NCI-H2107 (cell line): ENCODE measurements at places on chromosomes 16 and 17.

- no peak for DNase-seq
Observed at GRCh38 chr16:55839115-55839514, 6.2 kb upstream of the CES1 start.

GRCh38 chr16:81014672-81015071 lies 7.7 kb downstream of the CENPN start:
- no peak for DNase-seq

GRCh38 chr16:49659356-49659755 lies 196.6 kb downstream of the ZNF423 start:
- DNase-seq: no peak

GRCh38 chr17:37194208-37194607 lies 181.6 kb upstream of the C17orf78 start:
- no peak for DNase-seq

DNA sequence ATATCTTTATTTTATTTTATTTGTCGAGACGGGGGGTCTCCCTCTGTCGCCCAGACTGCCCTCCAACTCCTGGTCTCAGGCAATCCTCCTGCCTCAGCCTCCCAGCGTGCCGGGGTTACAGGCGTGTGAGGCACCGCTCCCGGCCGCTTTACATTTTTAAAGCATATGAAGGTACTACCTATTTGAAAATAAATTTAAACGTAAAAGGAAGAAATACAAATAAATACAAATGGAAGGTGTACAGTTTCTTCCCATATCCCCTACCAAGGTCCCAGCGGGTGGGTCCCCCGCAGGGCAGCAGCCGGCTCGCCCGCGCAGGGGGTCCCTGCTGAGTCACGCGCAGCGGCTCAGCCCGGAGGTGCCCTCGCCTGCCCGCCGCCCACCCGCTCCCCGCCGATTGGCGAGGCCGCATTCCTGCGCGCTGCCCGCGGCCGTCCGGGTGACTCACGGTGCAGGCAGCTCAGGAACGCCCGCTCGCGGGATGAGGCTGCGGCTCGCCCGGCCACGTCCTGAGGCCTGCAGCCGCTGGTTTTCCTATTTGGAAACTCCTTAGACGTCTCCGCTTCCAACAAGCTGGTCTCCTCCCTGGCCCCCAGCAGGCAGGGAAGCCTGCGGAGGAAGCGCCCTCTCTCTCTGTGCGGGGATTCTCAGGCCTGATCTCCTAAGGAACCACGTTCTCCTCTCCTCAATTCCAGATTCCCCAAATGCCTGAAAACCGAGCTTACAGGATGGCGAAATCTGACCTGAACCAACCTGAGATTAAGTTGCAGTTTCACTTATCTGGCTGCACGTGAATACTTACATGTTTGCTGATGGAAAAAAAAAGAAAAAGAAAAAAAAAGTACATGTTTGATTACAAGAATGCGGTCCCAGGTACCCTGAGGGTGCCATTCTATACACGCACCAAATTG lies 54.8 kb upstream of the MAP3K14 start:
- peak; percentile 15 for DNase-seq

GRCh38 chr16:25868706-25869370 lies 177.1 kb downstream of the HS3ST4 start:
- DNase-seq: no peak

DNA sequence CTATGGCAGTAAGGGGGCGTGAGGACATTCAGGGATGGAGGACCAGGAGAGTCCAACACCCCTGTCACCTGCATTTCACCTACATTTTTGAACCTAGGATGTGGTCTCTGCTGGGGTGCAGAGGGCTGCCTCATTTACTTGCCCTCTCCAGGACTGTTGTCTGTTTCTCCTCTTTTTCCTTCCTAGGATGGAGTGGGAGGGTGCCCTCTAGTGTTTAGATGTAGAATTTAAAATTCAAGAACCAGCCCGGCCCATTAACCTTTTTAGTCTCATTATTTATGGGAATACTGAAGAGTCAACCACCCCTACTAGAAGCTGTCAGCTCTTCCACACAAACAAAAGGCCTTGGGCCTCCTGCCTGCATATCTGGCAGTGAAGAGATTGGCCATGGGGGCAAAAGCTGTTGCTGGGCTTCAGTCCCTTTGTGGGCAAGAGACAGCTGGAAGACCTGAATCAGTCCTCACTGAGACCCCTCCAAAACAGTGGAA lies 2.5 kb upstream of the STARD3 start:
- DNase-seq: no peak

DNA sequence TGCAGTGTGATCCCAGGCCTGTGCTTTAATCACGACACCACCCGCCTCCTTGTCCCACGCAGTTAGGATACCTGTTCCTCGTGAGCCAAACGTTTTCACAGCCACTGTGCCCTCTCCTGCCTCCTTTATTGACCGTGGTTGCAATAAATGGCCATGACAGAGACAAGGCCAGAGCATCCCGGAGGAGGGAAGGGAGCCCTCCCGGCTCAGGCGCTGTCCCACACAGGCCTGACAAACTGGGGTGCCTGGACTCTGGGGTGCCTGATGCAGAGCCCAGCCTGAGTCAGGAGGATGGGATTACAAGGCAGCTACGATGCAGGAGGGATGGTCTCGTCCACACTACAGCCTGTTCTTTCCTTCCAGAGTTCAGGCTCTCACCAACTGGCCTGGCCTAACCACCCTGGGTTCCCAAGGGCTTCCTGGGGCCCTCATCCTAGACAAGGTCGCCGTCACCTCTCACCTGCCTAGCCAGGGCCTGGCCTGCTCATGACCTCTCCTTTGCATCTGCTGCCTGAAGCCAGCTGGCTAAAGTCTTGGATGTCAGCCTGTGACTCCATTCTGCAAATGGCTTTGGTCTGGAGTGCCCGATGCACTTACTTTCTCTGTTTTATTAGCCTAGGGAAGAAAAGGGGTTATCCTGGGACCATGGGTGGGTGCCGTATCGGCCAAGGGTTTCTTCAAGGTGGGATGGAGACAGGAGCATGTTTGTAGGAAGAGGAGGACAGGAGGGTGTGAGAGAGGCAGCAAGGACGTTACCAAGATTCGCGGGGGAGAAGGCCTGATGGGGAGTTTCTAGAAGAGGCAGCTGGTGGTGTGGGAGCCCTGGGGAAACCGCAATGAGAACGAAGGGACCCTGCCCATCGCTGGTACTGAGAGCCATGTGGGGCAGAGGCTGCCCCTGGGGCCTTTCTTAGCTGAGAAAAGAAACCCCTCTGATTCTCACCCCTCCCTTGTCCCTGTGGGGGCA lies 234.3 kb upstream of the TNRC6C start:
- no peak for DNase-seq

GRCh38 chr17:2435862-2436261 lies 35.0 kb upstream of the MNT start:
- DNase-seq: peak; percentile 66

- no peak for DNase-seq
Observed at GRCh38 chr17:74453665-74454196, 12.7 kb upstream of the CD300A start.

DNA sequence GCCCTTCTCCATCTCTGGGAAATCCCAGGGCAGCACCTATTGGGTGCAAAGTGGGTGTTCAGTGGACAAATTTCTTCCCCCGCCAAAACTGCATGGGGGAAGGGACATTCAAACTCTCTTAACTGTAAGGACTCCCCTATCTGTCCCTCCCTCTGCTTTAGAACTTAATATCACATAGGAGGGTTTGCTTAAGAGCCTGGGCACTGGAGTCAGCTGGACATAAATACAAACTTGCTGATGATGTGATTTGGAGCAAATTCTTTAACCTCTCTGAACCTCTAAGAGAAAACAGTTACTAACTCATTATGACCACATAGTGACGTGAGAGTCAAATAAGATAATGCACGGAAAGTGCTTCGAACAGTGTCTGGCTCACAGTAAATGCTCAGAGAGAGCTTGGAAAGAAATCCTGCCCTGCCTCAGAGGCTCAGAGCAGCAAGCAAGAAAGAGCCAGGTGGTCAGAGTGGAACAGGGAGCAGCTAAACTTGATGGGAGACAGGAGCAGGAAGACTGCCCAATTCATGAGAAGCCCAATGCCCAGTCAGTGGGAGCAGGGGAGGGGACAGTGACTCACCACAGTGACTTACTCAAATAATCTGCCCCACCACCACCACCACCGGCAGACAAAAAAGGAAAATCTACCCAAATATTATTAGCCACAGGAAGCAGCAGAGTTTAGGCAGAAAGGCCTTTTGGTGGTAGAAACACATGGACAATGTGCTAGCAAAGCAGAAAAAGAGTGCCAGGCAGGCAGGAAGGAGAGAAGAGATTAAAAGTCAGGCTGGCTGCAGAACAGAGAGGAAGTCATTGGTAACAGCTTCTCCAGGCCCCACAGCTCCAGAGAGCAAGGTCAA lies 23.9 kb upstream of the CCL1 start:
- DNase-seq: no peak

GRCh38 chr16:84055366-84055765 lies 12.8 kb upstream of the SLC38A8 start:
- DNase-seq: no peak
